ENCODE measurements at places on chromosomes 5 and 9. TPM values are rescaled to one million over a fixed set of nuclear protein-coding genes. Genes with fewer than 3 reads are reported as not detected.
A peak's percentile ranks its signal among the peaks of the same experiment; 100 is the strongest.

GRCh38 chr9:530681-531080, 310.8 kb upstream of the DMRT1 start:
- DNase-seq: no peak

DNA sequence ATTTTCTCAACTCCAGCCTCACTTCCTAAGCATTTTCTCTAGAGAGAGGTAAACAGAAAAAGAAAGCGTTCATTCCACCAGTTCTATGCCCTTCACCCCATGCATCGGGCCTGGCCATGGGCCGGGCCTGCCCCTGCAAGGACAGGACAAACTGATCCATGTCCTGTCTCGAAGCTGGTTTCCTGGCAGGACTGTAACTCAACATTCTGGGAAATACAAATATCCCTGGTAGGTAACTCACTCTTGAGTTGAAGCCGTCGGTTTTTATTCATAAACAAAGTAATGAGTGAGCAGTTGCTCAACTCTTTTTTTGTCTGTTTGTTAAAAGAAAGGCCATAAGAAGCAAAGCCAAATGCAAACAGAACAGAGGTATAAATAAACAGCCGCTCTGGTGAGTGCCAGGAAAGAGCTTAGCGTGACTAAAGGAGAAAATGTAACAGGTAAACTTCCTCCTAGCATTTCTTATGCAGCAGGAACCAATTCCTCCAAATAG, 64.4 kb upstream of the DNAH5 start:
- DNase-seq: peak; percentile 45

GRCh38 chr9:120696551-120697230, 17.6 kb downstream of the MEGF9 start:
- no peak for DNase-seq

- no peak for DNase-seq
Observed at GRCh38 chr5:78763659-78764189, 115.2 kb upstream of the LHFPL2 start.

- DNase-seq: no peak
Observed at GRCh38 chr5:151008906-151009305, 11.5 kb upstream of the GPX3 start.

- DNase-seq: no peak
Observed at GRCh38 chr5:159059722-159060121, 40.0 kb downstream of the EBF1 start.

- DNase-seq: no peak
Observed at GRCh38 chr5:120913396-120913795, 449.3 kb downstream of the PRR16 start.

- DNase-seq: peak; percentile 68
Observed at GRCh38 chr5:59042201-59043055, 459.6 kb downstream of the RAB3C start.

DNA sequence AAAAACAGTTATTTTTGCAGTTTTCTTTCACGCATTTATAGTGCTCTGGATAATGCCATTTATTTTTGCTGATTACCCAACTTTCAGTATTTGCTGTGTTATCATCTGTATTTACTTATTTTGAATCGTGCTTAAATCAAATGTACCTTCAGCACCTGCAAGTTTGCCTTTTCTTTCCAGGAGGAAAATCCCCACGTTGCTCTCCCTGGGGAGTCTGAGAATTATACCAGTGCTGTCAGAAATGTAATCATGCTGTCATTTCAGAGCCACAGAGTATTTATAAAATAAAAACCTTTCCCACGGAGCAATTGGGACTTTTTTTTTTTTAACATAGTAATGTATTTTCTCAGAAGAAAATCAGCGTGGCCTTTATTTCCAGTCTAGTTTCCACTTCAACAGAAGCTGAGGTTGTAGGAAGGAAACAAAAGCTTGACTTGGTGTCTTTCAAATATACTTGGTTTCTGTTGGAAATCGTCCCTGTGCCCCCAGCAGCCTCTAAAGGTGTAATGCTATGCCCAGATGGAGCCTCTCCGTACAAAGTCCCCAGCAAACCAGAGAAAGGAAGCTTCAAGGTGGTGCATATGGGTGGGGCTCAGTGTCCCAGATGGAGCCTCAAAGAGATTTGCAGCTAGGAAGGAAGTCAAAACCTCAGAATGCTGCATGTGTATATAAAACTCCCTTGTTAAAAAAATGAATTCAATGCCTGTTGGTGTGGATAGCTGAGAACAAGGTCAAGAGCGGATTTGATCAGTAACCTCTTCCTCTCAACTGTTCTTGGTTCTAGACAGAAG, 2.1 kb downstream of the GPR150 start:
- DNase-seq: no peak

- DNase-seq: peak; percentile 69
Observed at GRCh38 chr5:171450423-171451331, 31.2 kb downstream of the FGF18 start.

DNA sequence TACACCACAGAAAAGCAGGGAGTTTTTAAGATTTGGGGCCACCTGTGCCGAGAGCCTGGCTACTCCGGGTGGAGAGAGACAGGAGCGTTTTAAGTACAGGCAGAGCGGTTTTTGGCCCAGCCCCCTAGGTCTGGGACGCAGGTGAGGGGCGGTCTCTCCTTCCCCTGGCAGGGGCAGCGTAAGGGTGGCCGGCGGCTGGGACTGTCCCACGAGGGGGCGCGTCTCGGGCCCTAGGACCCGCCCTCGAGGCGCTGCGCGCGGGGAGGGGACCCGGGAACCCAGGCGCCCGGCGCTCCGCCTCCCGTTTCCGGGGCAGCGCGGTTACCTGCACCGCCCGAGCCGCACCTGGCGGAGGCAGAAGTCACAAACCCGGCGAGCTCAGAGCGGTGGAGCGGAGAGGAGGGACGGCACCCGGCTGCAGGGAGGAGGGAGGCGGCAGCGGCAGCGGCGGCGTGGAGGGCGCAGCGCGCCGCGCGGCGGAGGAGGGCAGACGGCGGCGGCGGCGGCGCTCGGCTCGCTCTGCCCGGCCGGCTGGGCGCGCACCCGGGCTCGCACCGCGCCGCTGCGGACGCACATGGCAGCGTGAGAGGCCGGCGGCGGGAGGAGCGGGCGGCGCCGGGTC, at the start of gene WWC1:
Gene WWC1 (plus strand): TSS at position 304 of the 622 bp plus-strand sequence. CDS start 508 bp downstream, outside the sequence.
- DNase-seq: peak; percentile 13

DNA sequence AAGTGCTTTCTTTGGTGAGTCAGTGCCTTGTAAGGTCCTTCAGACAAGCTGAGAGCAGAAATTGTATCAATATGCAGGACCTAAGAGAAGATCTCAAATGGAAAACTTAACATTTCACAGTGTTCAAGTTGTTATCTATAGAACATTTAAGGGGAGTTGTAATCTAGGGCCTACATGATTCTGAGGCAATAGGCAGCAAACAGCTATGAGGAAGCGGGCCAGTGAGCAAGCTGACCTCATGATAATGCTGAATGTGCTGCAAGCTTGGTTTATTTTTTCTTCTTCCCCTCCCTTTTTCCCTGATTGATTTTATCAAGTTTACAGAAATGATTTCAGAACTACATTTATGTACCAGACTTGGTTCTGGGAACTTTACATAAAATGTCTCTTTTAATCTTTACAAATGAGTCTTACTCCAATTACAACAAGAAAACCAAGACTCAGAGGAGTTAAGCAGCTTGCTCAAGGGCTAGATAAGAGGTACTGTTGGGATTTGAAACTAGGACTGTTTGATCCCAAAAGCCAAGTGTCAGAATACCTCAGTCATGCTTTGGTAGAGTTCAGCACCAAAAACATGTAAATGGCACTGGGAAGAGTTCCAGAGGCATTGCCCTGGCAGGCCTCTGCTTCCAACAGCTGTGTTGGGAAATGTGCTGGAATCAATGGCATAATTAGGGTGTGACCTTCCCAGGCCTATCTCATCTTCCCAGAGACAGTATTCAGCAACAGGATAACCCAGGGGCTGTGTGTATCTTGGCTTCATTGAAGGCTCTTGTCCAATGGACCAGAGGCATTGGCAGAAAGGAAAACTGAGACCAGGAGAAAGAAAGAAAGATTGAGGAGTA, 130.1 kb downstream of the LRRC70 start:
- no peak for DNase-seq

GRCh38 chr5:81572201-81572600, 178.3 kb upstream of the ACOT12 start:
- no peak for DNase-seq

GRCh38 chr5:66830636-66831035, 234.4 kb downstream of the MAST4 start:
- DNase-seq: no peak

DNA sequence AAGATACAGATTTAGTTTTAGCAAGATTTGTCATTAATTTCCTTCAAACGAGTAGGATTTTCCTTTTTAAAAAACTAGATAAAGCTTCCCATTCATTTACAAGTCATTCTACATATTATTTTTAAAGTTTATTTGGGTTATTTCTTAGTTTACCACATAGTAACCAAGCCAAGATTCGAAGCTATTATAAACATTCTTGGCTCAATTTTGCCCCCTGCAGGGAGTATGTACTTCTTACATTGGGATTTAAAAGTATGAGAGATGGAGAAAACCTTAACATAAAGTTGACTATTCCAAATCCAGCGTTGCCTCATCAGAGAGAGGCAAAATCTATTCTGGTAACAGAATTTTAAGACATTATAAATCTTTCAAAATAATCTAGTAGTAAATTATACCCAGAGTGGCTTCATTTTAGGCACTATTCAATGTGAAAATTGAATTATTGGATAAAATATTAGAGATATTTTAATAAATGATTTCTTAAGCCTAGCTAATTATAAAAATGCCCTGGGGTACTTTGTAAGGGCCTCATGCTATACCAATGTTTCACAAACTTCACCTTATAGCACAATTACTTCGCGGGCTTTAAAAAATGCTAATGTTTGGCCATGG, 39.1 kb downstream of the FBN2 start:
- peak; percentile 78 for DNase-seq

DNA sequence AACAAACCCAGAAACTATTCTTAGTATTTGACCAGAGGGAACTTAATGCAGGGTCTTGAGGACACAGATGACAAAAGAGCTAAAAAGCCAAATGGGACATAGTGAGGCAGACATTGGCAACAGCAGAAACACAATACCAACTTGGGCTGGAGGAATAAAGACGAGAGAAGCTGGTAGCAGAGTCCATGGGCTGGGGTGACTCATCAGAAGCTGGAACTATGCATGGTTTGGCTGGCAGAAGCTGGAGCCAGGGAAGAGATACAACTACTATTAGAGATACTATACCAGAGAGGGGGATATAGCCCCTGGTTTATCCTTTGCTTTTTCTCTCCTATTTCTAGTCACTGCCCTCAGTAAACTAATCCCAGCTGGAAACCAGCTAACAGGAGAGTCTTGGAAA, 29.2 kb upstream of the DPYSL3 start:
- peak; percentile 27 for DNase-seq

- DNase-seq: no peak
Observed at GRCh38 chr9:93967020-93967803, 12.1 kb upstream of the BARX1 start.

DNA sequence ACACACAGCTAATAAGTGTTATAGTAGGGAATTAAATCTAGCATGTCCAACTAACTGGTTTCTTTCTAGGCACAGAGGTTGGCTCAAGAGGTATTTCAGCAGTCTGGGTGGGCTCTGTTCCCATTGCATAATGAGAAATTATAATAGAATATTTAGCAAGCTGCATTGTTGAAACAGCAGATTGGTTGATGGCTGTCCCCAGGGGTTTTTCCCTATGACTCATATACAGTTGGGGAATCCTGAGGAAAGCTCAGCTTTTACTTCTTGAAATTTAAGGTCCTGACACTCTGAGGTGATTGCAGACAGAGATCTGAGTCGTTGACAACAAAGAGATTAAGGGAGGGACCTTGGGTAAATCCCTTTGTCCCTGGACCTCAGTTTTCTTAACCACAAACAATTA, 38.3 kb upstream of the TNFSF8 start:
- peak; percentile 31 for DNase-seq

GRCh38 chr9:118596374-118597015, 772.7 kb downstream of the BRINP1 start:
- no peak for DNase-seq

DNA sequence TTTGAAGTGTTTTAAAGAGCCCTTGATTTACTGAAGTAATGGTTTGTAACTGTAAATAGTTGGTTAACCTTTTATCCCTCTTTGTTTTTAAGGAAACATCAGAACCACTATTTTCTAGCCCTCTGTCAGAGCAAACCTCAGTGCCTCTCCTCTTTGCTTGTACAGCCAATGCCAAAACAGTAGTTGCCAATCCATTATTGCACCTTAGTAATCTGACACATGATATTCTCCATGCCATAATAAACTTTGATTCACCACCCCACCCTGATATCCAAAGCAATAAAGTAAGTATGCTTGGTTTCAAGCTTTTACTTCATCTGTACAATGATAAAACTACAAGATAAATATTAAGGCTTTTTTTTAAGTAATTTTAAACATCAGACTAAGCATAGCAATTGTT, 100.8 kb downstream of the DMXL1 start:
- DNase-seq: peak; percentile 28

DNA sequence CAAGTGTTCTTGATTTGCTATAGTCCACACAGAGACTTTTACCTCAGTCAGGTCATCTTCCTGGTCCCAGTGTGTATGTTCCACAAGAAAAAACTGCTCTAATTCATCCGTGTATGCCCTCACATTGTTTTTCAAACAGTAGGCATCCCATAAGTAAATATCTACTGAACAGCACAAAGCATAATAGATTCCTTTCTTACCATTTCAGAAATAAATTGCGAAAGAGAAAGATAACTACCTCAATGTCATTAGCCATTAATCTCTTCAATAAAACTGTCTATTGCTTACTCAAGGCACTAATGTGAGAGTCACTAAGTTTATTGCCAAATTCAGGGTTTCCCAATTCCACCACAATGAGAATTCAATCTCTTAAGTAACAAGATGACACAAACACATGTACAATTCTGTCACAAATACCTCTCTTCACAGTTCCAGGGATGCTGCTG, 9.6 kb downstream of the FBXW2 start:
- DNase-seq: peak; percentile 96

DNA sequence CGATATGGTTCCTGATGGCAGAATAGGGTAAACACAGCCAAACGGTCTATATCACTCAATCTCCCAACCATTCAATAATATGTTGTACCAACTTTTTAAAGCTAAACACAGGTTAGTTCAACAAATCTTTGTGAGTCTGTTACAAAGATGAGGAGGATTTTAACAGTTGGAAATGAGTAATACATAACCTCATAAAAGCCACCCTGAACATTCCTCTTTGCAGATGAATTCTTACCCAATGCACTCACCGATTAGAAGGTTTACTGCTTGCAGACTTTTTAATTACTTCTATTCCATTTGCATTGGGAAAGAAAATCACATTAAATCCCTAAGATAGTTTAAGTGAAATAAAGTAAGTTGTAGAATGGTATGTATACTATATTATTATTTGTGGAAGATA, 23.3 kb upstream of the TRMT10B start:
- peak; percentile 49 for DNase-seq

GRCh38 chr5:40775085-40775845, 19.5 kb upstream of the TTC33 start:
- DNase-seq: peak; percentile 62

Gene SHB
- 19.9 TPM for total RNA-seq

Gene ADAMTS12
- 54.8 TPM for total RNA-seq

Gene FABP6
- total RNA-seq: not detected

Gene PCDHGA10
- total RNA-seq: 12.2 TPM
